ENCODE measurements at places on chromosomes 5 and 9.
A peak's percentile ranks its signal among the peaks of the same experiment; 100 is the strongest.

GRCh38 chr9:123541411-123541810, 185.4 kb downstream of the CRB2 start:
- no peak for DNase-seq

DNA sequence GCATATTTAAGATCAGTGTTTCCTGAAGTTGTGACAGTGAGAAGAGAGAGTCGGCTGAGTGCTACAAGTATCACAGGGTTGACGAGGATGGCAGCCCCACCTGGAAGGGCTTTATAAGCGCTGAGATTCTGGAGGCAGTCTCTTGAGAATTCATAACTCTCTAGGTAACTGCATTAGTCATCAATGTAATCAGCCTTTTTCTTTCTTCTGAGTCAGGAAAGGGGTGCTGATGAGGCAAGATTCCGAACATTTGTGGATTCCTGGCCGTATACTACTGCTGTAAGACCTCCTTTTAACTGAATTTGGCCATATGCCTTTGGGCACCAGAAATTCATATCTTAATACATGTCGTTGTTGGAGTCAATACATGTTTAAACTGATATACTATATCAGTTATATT, 6.6 kb upstream of the RNF20 start:
- DNase-seq, result no peak

DNA sequence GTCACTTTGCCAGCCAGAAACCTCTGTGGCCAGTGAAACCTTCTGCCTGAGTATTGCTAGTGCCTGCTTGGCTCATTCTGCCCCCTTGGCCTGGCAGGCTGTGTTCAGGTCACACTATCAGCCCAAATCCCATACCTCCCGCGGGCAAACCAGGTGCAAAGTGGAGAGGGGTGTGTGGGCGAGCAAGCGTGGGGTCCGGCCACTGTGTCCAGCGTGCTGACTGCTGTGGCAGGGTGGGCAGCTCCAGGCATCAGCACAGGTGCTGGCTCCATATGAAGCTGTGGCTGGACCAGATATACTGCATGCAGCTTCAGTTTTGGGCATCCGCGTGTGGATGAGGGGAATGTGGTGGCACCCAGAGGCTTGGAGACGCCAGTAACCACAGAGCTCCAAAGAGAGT, 576.5 kb upstream of the EDIL3 start:
- DNase-seq, result no peak

GRCh38 chr5:148471379-148471778, 87.6 kb downstream of the FBXO38 start:
- no peak for DNase-seq

DNA sequence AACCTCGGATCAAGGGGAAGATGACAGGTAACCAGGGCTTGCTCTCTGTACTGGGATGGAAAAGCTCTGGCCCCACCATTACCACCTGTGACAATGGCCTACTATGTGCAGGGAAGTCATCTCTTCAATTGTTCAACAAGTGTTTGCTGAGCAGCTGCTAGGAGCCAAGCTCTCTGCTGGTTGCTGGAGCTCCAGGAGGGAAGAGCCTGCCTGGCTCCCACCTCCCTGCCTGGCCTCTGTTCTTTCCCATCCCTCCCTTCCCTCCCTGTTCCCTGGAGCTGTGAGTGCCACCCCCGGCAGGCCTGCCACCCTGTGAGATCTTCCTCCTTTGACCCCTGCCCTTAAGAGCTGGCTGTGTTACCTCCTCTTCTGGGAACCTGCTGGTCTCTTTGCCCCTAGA, 59.7 kb upstream of the IER5L start:
- no peak for DNase-seq

- DNase-seq, result no peak
These were observed 413.1 kb downstream of the KCTD16 start for GRCh38 chr5:144583541-144584449.

DNA sequence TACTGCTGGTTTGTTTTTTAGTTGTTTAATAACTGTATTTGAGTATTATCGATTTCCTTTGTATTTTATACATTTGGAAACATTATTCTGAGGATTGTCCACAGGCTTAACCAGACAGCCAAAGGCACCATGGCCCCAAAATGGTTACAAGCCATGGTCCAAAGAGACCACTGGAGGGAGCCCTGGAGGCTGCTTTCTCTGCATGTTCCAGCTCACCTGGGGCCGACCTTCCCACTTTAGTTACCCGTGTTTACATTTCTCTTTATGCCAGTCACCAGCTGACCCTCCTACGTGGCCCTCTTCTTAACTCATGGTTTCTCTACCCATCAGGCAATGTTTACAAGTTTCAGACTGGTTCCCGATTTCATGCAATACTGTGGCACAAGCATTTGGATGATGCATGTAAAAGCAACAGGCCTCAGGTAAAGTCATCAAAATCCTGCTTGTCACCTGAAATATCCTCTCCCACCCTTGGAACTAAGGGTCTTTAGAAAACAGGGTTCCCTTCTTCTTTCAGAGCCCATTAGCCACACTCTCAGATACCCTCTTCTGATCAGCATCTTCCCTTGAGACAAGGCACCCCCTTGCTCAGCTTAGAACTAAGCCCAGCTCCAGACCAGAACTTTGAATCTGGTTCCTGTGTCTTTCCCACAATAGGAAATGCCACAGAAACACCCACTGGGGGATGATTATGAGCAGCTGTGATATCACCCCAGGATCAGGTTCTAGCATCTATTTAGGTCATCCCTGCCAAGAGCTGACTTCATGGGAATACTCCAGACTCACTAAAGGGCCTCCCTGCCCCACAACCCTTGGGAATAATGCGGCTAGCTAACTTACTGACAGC, 49.9 kb upstream of the GARNL3 start:
- peak; percentile 67 for DNase-seq

GRCh38 chr9:131678499-131679111, 61.3 kb downstream of the RAPGEF1 start:
- no peak for DNase-seq

- DNase-seq, result no peak
These were observed 7.9 kb downstream of the SLC6A3 start for GRCh38 chr5:1437226-1437829.

DNA sequence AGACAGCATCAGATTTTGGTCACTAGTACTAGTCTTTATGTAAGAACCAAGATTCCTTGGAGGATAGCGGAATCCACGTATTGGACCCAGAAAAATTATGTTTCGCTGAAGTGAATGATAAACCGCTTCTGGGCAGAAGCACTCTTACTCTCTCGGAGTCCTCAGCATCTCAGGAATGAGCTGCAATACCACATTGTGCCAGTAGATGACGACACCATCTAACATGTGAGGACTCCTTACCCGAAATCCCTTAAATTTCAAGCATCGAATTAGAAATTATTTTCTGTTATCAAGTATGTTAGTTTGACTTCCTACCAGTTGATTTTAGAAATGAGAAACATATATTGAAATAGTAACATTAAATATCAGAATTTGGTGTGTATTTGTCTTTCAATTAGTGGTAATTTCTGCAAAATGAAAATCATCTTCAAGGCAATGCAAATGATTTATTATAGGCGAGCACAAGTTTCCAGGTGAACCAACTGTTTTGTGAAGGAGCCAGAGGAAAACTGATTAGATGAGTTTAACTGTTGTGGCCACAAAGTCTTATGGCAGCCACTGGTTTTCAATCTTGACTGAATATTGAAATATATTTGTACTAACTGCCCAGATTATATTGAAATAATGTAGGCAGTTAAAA, 66.0 kb upstream of the CAMK4 start:
- peak; percentile 54 for DNase-seq

GRCh38 chr9:35948901-35949318, 9.0 kb downstream of the OR2S2 start:
- DNase-seq, result peak; percentile 59

GRCh38 chr9:131178382-131178781, 53.0 kb downstream of the NUP214 start:
- no peak for DNase-seq

DNA sequence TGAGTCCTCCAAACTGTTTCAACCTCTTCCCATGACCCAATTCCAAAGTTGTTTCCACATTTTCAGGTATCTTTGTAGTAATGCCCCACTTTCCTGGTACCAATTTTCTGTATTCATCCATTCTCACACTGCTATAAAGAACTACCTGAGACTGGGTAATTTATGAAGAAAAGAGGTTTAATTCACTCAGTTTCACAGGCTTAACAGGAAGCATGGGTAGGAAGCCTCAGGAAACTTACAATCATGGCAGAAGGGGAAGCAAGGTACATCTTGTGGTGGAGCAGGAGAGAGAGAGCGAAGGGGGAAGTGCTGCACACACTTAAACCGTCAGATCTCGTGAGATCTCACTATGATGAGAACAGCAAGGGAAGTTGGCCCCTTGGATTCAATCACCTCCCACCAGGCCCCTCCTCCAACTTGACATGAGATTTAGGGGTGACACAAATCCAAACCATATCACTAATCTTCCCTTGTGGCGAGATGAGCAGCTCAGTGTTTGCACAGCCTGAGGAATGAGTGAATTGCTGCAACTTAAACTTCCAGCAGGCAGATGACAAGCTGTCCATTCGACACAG, 42.9 kb downstream of the TRIP13 start:
- no peak for DNase-seq

DNA sequence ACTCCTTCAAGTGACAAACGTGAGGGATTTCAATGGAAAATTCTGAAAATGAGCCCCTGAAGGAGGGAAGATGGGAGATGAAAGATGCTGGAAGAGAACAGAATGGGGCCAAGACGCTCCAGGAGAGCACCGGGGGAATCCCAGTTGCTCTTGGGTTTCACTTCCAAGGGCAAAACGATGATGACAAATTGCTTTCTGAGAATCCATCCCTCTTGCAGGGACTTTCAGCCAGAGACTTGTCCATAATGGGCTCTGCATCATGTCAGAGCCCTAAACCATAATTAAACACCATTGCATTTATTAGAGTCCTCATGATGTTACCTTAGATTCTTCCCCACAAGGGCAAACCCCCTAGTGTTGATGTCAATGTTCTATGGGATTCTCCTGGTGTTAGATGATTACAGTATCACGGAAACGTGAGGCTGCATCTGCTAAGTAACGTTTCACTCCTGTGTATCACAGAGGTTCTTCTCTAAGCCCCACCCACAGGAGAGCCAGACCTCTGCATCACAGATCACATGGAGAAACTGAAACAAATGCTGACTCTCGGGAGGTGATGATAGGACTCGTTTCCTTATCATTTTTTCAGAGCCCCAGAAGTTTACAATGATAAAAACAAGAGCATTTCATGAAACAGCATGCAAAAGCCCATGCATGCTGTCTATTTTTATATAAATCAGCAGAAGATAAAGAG, 114.4 kb downstream of the TENT4A start:
- no peak for DNase-seq

GRCh38 chr5:80125962-80126480, 90.9 kb downstream of the THBS4 start:
- no peak for DNase-seq

GRCh38 chr9:38424918-38425317, 664 bp upstream of the IGFBPL1 start:
- no peak for DNase-seq

DNA sequence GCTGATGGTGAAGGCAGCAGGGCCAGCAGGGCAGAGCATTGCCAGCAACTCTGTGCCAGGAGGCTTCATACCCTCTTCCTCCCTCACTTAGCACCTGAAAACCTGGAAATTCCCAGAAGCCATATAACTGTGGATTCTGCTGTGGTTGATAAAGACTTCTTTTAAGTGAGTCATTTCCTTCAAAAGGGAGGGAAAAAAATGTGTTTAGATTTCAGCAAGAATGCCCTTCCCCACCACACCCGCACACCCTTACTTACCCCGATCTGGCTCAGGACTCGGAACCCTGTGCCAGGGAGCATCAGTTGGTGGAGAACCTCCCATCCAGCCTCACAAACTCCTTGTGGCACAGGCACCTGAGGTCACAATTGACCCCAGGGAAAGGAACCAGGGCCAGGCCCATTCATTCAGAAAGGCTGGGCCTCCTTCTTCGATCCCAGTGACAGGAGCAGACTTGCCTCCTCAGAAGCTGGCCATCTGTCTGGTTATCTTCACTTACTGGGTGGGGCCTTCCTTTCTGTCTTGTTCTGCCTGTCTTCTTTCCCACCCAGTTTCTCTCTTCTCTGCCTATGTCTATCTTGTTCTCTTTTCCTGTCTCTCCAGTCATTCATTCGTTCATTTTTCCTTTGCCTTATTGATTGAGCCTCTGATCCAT, 62.6 kb downstream of the PLAC8L1 start:
- DNase-seq, result no peak

GRCh38 chr9:70012569-70012968, 31.1 kb upstream of the MAMDC2 start:
- no peak for DNase-seq

- DNase-seq, result no peak
These were observed 24.7 kb upstream of the CETN3 start for GRCh38 chr5:90434116-90434714.

- DNase-seq, result no peak
These were observed 303.6 kb downstream of the FBXL17 start for GRCh38 chr5:108078345-108078744.

- DNase-seq, result no peak
These were observed 43.9 kb downstream of the SH3RF2 start for GRCh38 chr5:145980259-145980658.

DNA sequence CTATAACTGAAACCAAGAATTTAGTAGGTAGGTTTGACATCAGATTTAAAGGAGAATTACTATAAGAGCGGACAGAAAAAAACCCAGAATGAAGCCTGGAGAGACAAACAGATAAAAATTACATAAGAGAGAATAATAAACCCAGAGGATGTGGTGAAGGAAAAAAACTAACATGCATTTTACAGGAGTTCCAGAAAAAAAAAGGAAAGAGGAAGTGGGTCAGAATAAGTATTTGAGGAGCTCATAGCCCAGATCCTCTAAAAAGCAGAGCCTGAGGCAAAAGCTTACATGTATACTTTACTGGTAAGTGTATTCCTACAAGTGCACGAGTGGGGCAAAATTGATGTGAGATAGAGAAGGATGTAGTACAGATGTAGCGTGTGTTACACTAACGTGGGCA, 43.1 kb upstream of the NAA35 start:
- DNase-seq, result no peak

- no peak for DNase-seq
These were observed 55.3 kb downstream of the DAP start for GRCh38 chr5:10705747-10706146.

GRCh38 chr5:654071-654778, 38.9 kb downstream of the TPPP start:
- no peak for DNase-seq

DNA sequence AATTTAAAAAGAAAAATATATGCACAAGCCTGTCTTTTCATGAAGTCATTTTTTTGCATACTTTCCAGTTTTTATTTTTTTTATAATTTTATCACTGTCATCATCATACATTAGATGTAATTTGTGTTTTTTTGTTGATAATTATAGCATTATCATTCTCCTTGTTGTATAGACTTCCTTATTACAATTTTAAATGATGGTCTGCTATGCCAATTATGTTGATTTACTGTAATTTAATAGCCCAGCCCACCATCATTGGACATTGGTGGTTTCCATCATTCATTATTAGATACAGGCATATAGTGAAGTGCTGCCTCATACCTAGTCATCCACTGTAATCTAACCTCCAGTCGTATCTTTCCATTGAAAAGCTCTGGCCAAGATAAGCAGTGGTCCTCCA, 3.8 kb upstream of the TJP2 start:
- no peak for DNase-seq

DNA sequence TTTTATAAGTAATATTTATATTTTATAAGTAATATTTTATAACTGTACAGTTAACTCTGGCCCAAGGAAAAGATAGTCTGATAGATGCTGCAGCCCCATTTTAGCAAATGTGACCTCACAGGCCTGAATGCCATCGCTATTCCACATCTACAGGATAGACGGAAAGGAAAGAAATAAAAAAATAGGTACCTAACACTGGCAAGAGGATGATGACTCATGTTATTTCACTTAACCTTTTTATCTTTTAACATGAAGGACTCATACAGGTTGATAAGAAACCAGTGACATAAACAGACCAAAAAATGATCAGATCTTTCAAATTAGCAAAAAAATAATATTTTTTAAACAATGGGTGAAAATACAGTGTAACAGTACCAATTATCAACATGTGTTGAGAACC, 2.7 kb downstream of the CD274 start:
- no peak for DNase-seq
